Upper lobe of right lung (tissue), 1 donor: ENCODE measurements at places on chromosomes 7 and 10. TPM values are rescaled to one million over a fixed set of nuclear protein-coding genes. Genes with fewer than 3 reads are reported as not detected.

- no peaks in the 10 kb centered on the region for H3K4me1 ChIP-seq
- H3K27me3 ChIP-seq: no peaks in the 10 kb centered on the region
- H3K36me3 ChIP-seq: no peaks in the 10 kb centered on the region
- DNase-seq: no peak
- H3K27ac ChIP-seq: no peak overlapping the region
Measured at GRCh38 chr7:15326044-15326644, 235.7 kb downstream of the AGMO start.

DNA sequence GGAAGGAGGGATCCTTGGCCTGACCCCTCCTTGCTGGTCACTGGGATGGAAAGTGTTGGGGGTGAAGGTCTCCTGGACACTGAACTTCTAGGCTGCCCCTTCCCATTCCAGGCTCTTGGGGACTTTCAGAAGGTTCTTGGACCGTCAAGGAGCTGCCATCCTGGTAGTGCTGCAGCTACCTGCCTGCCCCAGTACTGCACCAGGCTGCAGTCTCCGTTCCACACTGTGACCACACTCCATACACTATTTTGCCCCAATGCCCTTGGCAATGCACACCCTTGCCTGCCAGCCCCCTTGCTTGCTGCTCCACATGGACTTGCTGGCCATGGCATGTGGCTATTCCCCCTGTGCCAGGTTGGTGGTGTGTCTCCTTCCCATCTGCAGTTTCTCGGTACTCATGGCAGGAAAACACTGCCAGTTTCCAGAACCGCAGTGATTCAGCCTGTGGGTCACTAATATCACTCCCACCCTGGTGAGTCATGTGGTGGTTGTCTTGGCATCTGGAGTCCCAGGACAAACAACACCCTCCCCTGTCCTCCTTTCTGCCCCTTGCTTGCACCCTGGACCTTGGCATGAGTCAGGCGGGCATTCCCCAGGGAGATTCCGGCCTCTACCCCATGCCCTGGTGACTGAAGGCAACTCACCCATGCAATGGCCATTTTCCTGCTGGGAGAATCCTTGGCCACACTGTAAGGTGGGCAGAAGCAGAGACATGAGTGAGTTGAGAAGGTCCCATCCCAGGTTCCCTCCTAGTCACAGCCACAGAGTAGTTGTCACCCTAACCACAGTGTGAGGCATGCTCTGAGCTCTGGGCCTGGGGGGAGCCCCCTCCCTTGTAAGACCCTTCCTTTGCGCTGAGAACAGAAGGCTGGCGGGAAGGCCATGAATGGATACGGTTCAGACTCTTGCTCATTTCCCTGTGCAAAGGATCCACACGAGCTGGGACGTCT, 32.8 kb downstream of the GOLGA7B start:
- no peak for DNase-seq
- H3K36me3 ChIP-seq: no peaks in the 10 kb centered on the region
- H3K4me1 ChIP-seq: no peaks in the 10 kb centered on the region
- H3K27me3 ChIP-seq: no peaks in the 10 kb centered on the region

DNA sequence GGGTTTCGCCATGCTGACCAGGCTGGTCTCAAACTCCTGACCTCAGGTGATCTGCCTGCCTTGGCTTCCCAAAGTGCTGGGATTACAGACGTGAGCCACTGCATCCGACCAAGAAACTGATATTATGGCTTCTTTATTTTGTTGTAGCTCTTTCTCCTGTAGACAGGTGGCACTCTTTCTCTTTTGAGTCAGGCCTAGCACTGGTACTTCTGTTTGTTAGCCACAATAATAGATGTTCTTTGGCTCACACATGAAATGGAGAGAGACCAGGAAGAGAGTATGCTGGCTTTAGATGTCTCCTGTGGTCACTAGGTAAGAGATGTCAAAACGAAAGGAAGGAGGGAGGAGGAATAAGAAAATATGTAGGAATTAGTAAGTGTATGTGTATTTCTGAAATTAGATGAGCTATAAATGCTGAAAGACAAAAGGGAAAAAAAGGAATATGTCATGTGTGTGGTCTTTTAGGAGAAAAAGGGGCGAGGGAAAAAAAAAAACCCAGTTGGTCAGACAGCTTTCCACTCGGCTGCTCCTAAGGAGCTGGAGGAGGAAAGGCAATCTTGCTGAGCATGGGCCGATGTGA, 78.7 kb downstream of the CLEC2L start:
- H3K27me3 ChIP-seq: no peaks in the 10 kb centered on the region
- DNase-seq: no peak
- H3K36me3 ChIP-seq: peaks cover 85% of the 10 kb centered on the region
- no peaks in the 10 kb centered on the region for H3K4me1 ChIP-seq

GRCh38 chr7:125173571-125173970, 243.9 kb upstream of the POT1 start:
- no peak for DNase-seq
- H3K4me1 ChIP-seq: no peaks in the 10 kb centered on the region
- H3K27ac ChIP-seq: no peak overlapping the region
- H3K36me3 ChIP-seq: no peaks in the 10 kb centered on the region
- no peak overlapping the region for H3K4me3 ChIP-seq

- H3K4me3 ChIP-seq: no peak overlapping the region
- peak; percentile 23 for DNase-seq
- H3K36me3 ChIP-seq: no peaks in the 10 kb centered on the region
Measured at GRCh38 chr10:533186-533585, 156.3 kb downstream of the DIP2C start.

- no peak overlapping the region for H3K27ac ChIP-seq
- no peak for DNase-seq
- H3K4me3 ChIP-seq: no peak overlapping the region
Measured at GRCh38 chr10:115972426-115972825, 300.6 kb downstream of the GFRA1 start.

- DNase-seq: no peak
- no peaks in the 10 kb centered on the region for H3K4me1 ChIP-seq
- no peaks in the 10 kb centered on the region for H3K36me3 ChIP-seq
- no peak overlapping the region for H3K4me3 ChIP-seq
- H3K27ac ChIP-seq: no peak overlapping the region
Measured at GRCh38 chr7:23228412-23228811, 18.2 kb upstream of the GPNMB start.

- H3K27me3 ChIP-seq: no peaks in the 10 kb centered on the region
- DNase-seq: no peak
- H3K27ac ChIP-seq: no peak overlapping the region
- H3K4me3 ChIP-seq: no peak overlapping the region
Measured at GRCh38 chr7:14389181-14389591, 399.7 kb upstream of the ETV1 start.

DNA sequence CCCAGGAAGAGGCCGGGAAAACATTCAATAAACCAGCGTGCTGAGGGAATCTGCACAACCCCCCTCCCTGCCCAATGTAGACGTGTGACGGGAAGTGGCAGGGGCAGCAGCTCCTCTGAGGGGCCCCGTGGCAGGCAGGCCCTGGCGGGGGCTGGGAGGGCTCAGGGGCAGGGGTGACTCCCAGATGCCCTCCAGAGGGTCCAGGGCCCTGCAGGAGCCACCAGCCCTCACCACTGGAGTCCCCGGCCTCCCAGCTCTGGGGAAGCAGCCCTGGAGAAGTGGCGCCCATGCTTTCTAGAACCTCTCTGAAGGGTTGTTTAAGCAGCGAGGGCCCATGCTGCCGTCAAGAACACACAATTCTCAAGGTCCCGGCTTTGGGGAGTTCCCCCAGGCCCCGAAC, 8.4 kb upstream of the GPER1 start:
- no peak for DNase-seq
- H3K4me1 ChIP-seq: no peaks in the 10 kb centered on the region
- H3K27ac ChIP-seq: no peak overlapping the region
- H3K4me3 ChIP-seq: no peak overlapping the region
- no peaks in the 10 kb centered on the region for H3K27me3 ChIP-seq
- H3K36me3 ChIP-seq: no peaks in the 10 kb centered on the region

- no peaks in the 10 kb centered on the region for H3K27me3 ChIP-seq
- no peaks in the 10 kb centered on the region for H3K4me1 ChIP-seq
- peaks cover 9% of the 10 kb centered on the region for H3K36me3 ChIP-seq
- H3K27ac ChIP-seq: no peak overlapping the region
- no peak for DNase-seq
Measured at GRCh38 chr7:22949944-22950343, 64.0 kb downstream of the HYCC1 start.

DNA sequence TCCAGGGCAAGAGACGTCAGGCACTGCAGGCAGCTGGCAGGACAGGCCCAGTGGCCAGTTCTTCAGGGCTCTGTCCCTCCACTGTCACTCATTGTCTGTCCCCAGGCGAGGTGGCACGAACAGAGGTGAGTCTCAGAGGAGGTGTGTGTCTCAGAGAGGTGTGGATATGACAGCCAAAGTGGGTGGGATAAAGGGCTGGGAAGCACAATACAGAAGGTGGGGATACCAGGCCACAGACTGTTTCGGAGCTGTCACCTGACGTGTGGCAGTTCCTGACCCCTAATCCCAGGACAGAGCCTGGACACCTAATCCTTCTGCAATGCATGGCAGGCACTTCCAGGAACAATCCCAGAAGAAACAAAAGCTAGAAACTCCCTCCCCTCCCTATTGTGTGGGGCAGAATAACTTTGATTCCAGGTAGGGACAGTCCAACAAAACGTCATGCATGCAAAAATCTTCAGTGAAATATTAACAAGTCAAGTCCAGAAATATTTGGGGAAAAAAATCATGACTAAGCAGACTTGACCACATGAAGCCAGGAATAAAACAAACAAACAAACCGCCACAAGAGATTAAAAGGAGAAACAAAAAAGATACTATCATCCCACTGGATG, 11.6 kb downstream of the KLRG2 start:
- no peaks in the 10 kb centered on the region for H3K27me3 ChIP-seq
- H3K4me3 ChIP-seq: no peak overlapping the region
- DNase-seq: no peak
- H3K4me1 ChIP-seq: no peaks in the 10 kb centered on the region

The RTKN2 gene
- total RNA-seq: 93.7 TPM

The SH2D4B gene
- total RNA-seq: 0.43 TPM

The KAZALD1 gene
- total RNA-seq: 8.4 TPM

The FGFR2 gene
- total RNA-seq: 58.7 TPM

The SUGCT gene
- total RNA-seq: 4.1 TPM

The BLOC1S2 gene
- 42.1 TPM for total RNA-seq
